ENCODE measurements at places on chromosomes 16 and 17.

DNA sequence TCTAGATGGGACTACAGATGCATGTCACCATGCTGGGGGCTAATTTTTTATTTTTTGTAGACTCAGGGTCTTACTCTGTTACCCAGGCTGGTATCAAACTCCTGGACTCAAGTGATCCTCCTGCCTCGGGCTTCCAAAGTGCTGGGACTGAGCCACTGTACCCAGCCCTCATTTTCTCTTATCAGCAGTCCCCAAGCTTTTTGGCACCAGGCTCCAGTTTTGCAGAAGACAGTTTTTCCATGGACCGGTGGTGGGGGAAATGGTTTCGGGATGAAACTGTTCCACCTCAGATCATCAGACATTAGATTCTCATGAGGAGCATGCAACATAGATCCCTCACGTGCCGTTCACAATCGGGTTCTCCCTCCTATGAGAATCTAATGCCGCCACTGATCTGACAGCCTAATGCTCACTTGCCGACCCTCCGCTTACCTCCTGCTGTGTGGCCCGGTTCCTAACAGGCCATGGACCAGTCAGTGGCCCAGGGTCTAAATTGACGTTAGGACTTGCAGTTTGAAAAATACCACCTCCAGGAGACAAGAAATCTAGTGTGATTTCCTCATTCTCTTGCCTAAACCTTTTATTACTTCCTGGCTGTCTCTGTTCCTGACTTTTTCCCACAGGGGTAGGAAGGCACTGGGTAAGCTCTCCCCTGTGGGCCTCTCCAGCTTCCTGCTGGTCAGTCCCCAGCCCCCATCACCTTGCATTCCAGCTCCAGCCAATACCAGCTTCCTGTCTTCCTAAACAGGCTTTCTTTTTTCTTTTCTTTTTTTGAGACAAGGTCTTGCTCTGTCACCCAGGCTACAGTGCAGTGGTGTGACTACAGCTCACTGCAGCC lies 9.3 kb upstream of the CNP start:
- no peak for DNase-seq

- DNase-seq = no peak
Observed at GRCh38 chr17:42740699-42741098, 4.1 kb downstream of the EZH1 start.

DNA sequence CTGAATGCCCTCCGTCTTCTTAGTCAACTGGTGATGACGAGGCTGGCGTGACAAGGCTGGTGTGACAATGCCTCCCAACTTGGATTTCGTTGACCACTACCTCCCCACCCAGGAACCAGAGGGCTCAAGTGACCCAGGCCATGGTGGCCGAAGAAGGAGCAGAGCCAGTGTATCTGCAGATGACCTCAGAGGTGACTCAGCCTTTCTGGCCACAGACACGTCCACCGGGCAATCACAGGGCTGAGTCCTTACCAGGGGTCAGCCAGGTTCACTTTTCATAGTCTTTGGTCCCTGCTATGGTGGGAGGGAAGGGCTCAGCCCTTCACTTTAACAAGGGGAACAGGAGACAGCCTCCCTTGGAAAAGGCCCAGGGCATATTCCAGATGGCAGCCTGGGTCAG lies 116.3 kb downstream of the MAF start:
- DNase-seq = no peak

- no peak for DNase-seq
Observed at GRCh38 chr16:3823427-3823826, 57.1 kb downstream of the CREBBP start.

DNA sequence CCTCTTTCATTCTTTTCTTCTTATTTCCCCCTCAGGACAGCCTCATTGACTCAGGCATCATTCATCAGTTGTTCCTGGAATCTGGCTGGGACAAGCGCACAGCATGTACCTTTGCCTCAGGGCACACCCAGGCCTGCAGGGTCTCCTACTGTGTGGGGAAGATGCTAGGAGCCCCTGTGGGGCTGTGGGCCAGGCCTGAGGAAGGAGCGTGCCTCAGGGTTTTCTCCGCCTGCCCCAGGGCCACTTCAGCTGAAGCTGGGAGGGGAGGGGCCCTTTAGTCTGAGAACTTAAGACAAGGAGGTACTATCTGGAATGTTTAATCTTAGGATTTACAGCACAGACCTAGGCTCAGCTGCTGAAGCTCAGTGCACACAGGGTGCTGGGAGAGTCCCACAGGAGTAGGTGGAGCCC lies 7.9 kb downstream of the ELMO3 start:
- no peak for DNase-seq

GRCh38 chr17:13806092-13806491 lies 204.4 kb upstream of the HS3ST3A1 start:
- no peak for DNase-seq

GRCh38 chr17:75111777-75112335 lies 2.1 kb downstream of the ARMC7 start:
- DNase-seq = no peak

DNA sequence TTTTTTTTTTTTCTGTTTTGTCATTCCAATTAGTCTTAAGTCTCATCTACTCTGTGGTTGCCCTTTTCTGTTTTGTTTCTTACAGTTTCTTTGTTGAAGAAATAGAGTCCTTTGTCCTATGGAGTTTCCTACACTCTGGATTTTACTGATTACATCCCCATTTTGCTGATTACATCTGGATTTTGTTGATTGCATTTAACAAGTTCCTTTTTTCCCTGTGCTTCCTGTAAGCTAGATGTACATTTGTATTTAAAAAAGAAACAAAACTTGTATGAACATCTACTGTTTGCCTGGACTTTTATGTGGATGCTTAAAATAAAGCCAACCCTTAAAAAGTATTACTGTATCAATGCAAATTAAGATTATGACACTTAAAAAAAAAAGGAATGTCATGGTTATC lies 147.6 kb downstream of the CHD9 start:
- no peak for DNase-seq

DNA sequence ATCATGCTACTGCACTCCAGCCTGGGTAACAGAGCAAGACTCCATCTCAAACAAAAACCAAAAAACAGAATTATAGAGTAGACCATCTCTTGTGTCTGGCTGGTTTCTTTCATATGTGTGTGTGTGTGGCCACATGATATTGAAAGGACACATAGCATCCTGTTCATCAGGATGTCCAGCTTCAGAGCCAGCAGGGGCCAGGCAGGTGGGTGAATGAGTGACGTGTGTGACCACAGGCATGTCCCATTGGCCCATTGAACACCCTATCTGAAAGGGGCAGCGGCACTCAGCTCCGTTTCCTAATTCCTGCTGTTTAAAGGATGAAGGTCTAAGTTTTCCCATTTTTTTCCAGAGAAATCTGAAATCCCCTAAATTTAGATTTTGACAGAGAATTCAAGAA lies 174.2 kb downstream of the PRKCB start:
- no peak for DNase-seq

DNA sequence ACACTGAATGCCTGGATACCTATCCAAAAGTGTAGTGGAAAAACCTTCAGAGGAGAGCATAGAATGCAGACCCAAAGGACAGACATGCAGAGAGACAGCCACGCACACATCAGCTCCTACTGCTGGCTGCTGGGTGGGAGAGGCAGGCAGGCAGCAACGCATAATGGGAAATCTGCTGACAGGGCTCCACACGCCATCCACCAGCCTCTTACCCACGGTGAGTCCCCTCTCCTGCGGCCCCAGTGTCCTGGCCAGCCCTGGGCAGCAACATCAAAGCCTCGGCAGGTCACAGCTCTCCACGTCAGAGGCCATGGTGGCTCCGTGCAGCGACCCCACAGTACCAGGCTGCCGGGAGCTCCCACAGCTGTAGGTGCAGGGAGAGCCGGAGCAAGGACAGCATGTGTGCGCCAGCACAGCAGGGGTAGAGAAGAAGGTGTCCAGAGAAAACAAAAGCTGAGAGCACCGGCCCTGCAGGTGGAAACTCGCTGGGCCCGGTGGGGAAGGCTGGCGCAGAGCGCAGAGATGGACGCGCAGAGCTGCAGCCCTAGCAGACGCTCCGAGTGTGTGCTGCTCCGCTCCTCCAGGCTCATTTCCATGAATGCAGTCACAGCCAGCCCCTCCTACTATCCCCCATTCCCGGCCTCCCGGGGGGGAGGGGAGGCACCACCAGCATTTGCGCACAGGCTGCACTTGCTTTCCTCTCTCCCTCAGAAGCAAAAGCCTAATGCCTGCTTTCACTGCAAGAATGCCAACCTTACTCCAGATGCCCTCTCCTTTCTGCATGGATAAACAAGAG lies 58.9 kb downstream of the CYTH1 start:
- DNase-seq = no peak

- no peak for DNase-seq
Observed at GRCh38 chr17:19335951-19336631, 26.4 kb downstream of the B9D1 start.

DNA sequence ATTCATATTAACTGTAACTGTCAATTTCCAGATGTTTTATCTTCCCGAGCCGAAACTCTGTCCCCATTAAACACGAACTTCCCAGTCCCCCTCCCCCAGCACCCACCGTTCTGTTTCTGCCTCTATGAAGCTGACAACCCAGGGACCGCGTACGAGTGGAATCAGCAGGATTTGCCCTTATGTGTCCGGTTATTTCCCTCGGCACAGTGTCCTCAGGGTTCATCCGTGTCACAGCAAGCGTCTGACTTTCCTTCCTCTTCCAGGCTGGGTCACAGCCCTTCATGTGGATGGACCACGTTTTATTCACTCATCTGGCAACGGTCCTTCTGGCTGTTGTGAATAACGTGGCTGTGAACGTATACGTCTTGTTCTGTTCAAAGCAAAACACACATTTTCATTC lies 31.3 kb downstream of the METRNL start:
- no peak for DNase-seq

DNA sequence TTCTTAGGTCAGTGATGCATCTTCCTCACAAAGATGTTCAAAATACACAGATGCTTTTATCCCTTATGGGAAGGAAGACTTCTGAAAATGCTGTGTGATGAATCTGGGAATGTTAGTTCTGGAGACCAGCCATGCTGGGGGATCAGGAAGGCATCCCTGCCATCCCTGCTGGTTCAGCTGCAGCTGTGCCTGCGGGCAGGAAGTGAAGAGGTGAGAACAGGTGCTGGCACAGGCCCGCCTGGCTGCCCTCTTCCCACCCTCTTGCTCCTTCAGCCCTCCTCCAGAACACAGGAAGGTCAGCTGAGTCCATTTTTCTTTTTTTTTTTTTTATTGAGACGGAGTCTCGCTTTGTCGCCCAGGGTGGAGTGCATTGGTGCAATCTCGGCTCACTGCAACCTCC lies 15.2 kb downstream of the RAB11FIP3 start:
- no peak for DNase-seq

DNA sequence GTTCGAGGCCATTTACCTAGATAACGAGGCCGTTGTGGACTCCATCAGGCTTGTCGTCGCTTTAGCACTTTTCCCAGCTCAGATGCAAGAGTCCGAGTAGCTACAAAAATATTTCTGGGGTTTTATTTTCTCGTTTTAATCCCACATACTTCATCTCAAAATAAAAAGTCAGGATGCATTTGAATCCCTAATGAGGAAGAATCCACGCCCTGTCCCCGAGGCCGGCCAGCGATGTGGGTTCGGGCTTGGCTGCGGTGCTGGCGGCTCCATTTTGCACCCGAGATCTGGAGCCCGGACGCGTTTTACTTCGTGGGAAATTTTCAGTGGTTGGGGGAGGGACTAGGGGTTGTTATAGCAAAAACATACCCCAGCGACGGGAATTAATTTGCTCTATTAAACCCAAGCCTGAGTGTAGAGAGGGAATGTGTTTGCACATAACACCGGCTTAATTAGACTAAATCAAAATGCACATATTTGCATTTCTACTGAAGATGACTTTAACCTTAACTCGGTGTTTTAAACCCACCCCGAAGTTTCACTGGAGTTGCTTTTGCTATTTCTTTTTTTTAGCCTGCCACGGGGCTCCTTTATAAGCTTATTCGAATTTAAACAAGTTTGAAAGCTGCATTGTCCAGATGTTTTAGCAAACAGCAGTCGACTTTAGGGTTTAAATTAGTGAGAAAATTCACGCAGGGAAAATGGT lies 4.8 kb downstream of the IRX5 start:
- DNase-seq = no peak

GRCh38 chr17:34241062-34241461 lies 14.0 kb upstream of the CCL2 start:
- no peak for DNase-seq

GRCh38 chr16:53509906-53510703 lies 7.1 kb upstream of the AKTIP start:
- DNase-seq = peak; percentile 24

GRCh38 chr16:27746076-27746855 lies 196.3 kb downstream of the KATNIP start:
- DNase-seq = no peak

- no peak for DNase-seq
Observed at GRCh38 chr16:14377326-14377725, 252.7 kb downstream of the PARN start.

DNA sequence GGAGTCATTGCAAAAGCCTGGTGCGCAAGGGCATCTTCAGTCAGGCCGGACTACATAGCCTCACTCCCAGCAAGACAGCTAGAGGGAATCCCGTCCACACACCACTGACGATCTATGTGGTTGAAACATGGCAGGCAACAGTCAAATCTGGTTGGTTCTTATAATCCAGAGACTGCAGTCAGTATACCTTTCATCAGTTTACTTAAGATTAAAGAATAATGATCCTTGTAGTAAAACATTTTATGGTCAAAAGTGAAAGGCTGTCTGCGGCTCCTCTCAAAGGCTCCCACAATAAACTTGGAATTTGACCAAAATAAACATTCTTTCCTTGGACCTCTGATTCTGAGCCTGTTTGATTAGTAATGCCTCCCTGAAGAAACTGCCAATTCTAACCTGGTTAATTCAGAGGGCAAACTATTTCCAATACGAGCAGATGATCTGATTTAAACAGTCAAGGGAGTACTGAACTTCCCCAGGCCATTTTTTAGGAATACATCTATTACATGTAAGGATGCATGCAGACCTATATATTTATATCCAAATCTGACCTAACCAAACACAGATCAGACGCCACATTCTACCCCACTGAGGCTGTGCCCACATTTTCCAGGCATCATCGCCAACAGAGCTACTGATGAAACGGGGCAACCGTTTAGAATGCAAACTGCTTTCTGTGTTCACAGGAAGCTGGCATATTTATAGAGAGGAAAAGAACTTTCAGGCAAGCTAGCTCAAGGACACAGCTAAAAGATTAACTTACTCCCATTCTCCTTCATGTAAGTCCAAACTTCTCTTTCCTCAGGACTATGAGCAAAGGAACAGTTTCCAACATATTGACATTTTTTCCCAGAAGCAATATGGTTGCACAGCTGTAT lies 15.3 kb upstream of the TXNDC11 start:
- no peak for DNase-seq

GRCh38 chr16:80079072-80079471 lies 461.7 kb upstream of the DYNLRB2 start:
- no peak for DNase-seq

GRCh38 chr17:64632194-64632593 lies 29.9 kb downstream of the SMURF2 start:
- no peak for DNase-seq

GRCh38 chr17:49258394-49258793 lies 27.8 kb upstream of the PHOSPHO1 start:
- no peak for DNase-seq

- no peak for DNase-seq
Observed at GRCh38 chr16:62676306-62676705, 640.1 kb upstream of the CDH8 start.

GRCh38 chr17:3944485-3945388 lies 19.5 kb downstream of the ATP2A3 start:
- DNase-seq = peak; percentile 77
